Activated CD4-positive, alpha-beta memory T cell treated with anti-CD3 and anti-CD28 coated beads, Interleukin-2, amount 10 ng/mL, durations not matched to agents 7 days and 5 days (primary cell): ENCODE measurements at places on chromosomes 1 and 21. TPM values are rescaled to one million over a fixed set of nuclear protein-coding genes. Genes with fewer than 3 reads are reported as not detected.

GRCh38 chr1:67020304-67020703, 33.6 kb downstream of the SLC35D1 start:
- H3K4me1 ChIP-seq: no peaks in the 10 kb centered on the region
- H3K4me3 ChIP-seq: no peak overlapping the region
- H3K27me3 ChIP-seq: no peaks in the 10 kb centered on the region
- no peak overlapping the region for H3K27ac ChIP-seq

DNA sequence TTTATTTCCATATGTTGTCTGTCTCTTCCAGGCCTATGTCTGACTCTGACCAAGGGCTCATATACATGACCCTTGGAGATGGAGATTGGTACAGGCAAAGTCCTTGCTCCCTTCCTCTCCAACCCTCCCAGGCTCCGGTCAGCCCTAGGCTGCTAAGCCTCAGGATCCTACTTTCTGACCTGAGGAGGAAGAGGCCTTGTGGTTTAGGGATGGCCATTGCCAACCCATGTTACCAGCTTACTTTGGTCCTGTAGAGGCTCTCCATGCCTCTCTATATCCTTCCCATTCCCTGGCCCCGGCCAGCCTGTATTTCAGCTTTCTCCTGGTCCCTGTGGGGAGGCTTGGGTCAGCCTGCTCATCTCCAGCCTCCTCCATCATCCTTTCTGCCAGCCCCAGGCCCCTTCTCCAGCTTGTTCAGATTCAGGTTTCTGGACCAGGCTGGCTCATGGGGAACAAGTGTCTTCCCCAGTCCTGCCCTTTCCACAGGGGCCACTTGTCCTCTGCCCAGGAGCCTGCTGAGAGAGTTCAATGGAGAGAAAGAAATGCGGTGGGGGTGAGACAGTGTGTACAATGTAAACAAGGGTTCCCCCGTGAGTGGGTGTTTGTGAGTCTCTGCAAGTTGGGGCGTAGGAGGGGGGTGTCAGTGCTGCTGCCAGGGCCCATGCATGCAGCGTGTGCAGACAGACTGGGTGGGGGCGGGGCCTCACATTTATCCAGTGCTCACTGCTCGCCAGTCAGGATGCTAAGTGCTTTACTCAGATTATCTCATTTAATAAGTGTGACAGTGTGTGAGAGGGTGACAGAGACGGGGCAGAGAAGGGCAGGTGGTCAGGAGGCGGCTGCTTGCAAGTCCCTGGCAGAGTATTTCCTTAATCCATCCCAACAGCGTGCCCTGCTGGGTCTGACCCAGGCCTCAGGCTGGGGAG, 31.3 kb upstream of the FOXO6 start:
- no peak overlapping the region for H3K4me3 ChIP-seq
- peaks cover 3% of the 10 kb centered on the region for H3K27me3 ChIP-seq
- H3K4me1 ChIP-seq: peaks cover 9% of the 10 kb centered on the region
- no peak for DNase-seq
- no peaks in the 10 kb centered on the region for H3K36me3 ChIP-seq
- H3K27ac ChIP-seq: no peak overlapping the region

DNA sequence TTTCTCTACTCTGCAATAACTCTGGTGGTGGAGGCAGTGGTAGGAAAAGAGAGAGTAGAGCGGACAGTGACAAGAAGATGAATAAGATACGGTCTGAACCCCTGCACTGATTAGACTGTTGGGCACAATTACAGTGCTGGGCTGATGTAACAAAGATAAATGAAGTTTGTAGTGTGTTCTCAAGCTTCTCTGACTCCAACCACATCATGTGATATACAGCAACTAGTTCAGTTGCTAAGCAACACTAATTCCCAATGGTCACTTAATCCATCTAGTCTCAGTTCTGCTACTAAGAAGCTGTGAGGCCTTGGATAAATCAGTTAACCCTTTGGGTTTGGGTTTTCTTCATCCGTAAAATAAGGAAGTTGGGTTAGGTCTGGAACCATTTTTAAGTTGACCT, 17.3 kb downstream of the DDR2 start:
- no peaks in the 10 kb centered on the region for H3K36me3 ChIP-seq
- H3K27ac ChIP-seq: no peak overlapping the region
- no peak for DNase-seq
- peaks cover 10% of the 10 kb centered on the region for H3K27me3 ChIP-seq
- no peaks in the 10 kb centered on the region for H3K4me1 ChIP-seq

DNA sequence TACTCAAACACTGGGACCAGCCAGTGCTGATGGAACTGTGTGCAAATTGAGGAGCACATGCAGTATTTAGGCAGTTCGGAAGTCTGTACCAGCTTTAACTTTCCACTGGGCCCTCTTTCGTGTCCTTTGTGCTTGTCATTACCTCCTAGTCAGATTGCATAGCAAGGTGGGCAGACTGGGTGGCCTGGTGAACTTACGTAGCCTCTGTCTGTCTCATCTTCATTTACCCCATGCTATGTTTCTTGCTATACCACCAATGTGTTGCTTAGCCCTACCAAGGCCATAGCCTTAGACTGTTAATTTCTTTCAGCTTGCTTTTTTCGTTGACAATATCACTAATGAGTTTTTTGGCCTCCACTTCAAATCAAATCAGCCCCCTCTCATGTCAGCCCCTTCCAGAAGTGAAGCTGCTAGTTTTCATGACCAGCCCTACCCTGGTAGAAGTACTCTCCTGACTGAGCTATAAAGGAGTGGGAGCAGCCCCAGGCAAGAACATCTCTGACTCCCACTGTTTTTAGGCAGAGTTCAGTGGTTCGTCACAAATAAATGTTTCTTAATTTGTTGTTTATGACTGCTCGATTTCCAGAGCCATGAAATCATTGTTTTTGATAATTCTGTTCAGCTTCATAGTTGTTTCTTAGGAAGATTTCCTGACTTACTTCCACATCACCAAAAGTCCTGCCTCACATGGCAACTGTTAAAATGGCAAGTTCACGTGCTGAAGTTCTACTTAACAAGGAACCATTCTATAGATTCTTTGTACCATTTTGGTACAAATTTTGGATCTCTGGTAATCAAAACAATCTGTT, 19.3 kb downstream of the PRKACB start:
- H3K36me3 ChIP-seq: peaks cover 21% of the 10 kb centered on the region
- peaks cover 36% of the 10 kb centered on the region for H3K4me1 ChIP-seq
- DNase-seq: no peak
- H3K27me3 ChIP-seq: no peaks in the 10 kb centered on the region
- no peak overlapping the region for H3K4me3 ChIP-seq

GRCh38 chr1:158719664-158720063, 856 bp downstream of the OR6K3 start:
- no peaks in the 10 kb centered on the region for H3K36me3 ChIP-seq
- H3K4me3 ChIP-seq: no peak overlapping the region
- no peak for DNase-seq

- H3K27me3 ChIP-seq: no peaks in the 10 kb centered on the region
- no peaks in the 10 kb centered on the region for H3K4me1 ChIP-seq
- H3K4me3 ChIP-seq: no peak overlapping the region
Measured at GRCh38 chr1:167924543-167925231, 10.8 kb upstream of the ADCY10 start.

GRCh38 chr1:18955441-18956192, 859 bp downstream of the IFFO2 start:
- H3K4me3 ChIP-seq: peak overlapping the region; percentile 83
- peaks cover 66% of the 10 kb centered on the region for H3K4me1 ChIP-seq

DNA sequence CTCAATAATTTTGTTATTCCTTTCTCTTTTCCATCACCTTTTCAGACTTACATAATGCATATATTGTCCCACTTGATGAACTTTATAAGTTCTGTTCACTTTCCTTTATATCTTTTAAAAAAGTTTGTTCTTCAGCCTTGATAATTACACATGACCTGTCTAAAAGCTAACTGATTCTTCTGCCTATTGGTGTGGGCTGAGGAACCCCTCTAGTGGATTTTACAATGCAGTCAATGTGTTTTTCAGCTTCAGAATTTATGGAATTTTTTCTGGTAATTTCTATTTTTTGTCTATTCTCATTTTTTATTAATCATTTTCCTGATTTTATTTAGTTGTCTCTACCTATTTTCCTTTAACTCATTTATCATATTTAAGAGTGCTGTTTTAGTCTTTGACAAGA, 7.5 kb downstream of the MNDA start:
- no peak overlapping the region for H3K27ac ChIP-seq
- no peaks in the 10 kb centered on the region for H3K36me3 ChIP-seq
- DNase-seq: no peak

DNA sequence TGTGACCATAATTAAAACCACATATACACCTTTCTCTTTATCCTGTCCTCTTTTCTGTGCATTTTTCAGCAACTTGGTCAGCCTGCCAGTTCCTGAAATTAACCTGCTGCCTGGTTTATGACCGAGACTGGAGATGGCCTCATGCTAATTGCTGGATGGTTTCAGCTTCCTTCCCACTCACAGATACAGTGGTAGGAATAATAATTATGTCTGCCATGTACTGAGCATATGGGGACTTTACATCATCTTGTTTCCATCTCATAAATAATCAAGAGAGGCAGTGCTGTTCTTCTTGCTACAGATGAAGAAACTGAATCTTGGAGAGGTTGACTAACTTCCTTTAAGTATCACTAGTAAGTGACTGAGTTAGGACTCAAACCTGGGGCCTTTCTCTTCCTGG, 148.2 kb downstream of the NOS1AP start:
- H3K36me3 ChIP-seq: no peaks in the 10 kb centered on the region
- H3K27ac ChIP-seq: no peak overlapping the region
- no peak for DNase-seq

DNA sequence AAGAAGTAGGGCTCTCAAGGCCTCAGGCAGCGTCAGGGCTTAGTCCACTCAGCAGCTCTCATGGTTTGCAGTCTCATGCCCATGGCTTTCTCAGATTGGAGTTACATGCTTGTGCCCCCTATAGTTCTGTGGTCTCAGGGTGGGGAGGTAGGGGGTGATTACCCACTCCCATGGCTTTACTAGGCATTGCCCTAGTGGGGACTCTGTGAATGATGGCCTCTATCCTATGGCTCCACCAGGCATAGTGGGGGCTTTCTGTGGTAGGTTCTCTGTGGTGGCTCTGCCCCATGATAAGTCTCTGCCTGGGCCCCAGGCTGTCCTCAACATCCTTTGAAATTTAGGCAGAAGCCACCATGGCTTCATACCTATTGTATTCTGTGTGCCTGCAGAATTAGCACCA, 48.9 kb downstream of the MSH4 start:
- no peaks in the 10 kb centered on the region for H3K4me1 ChIP-seq
- no peak overlapping the region for H3K27ac ChIP-seq
- DNase-seq: no peak
- H3K36me3 ChIP-seq: no peaks in the 10 kb centered on the region

DNA sequence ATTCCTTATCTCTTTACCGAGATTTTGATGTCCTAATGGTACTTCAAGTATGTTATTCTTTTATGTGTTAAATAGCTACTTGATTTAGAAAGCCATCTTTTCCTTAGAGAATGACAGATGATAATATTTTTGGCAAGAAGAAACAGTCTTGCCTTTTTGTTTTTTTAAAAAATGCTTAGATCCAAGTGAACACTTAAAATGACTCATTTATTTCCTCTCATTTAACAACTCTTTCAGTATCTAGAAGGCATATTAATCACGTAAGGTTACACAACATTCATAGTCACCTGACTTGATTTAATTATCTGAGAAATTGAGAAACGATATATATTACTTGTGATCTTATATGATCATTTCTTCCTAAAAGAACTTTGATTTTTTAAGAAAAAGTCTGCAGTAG, 52.4 kb downstream of the SUCO start:
- peaks cover 25% of the 10 kb centered on the region for H3K4me1 ChIP-seq
- no peak overlapping the region for H3K27ac ChIP-seq
- no peak overlapping the region for H3K4me3 ChIP-seq

- H3K27me3 ChIP-seq: peaks cover 2% of the 10 kb centered on the region
- H3K4me1 ChIP-seq: no peaks in the 10 kb centered on the region
- DNase-seq: peak; percentile 62
- no peak overlapping the region for H3K4me3 ChIP-seq
- no peak overlapping the region for H3K27ac ChIP-seq
Measured at GRCh38 chr1:164786980-164787833, 228.2 kb downstream of the PBX1 start.

DNA sequence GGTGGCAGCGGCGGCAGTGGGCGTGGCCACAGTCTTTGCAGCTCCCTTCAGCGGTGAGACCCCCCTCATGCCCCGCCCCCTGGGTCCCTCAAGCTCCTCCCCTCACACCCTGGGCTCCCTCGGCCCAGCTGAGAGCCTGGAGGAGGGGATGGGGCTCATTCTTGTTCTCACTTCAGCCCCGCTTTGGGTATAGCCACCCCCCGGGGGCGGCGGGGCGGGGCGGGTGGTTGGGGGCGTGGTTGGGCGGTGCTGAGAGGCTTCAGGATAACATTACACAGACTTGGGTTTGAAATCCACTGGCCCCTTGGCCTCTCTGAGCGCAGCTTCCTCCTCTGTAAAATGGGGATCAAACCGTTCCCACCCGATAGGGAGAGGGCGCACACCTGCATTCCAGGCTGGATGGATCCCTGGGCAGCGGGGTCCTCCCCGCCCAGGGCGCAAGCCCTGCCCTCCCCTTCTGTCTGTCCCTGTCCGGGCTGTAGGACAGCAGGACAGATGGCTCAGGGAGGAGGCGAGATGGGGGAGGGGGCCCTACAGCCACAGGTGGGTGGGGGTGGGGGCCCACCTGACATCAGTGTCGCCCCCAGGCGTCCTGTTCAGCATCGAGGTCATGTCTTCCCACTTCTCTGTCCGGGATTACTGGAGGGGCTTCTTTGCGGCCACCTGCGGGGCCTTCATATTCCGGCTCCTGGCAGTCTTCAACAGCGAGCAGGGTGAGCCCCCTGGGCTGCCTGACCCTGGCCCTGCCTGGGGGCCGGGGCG, 5.1 kb downstream of the CLCNKA start:
- H3K27ac ChIP-seq: no peak overlapping the region
- no peak overlapping the region for H3K4me3 ChIP-seq
- no peak for DNase-seq
- no peaks in the 10 kb centered on the region for H3K4me1 ChIP-seq

Gene CRP
- not detected for total RNA-seq

Gene SLAMF8
- total RNA-seq: 0.15 TPM

Gene PADI1
- not detected for total RNA-seq

Gene SLFNL1
- 0.33 TPM for total RNA-seq

Gene CCDC27
- total RNA-seq: not detected

Gene GPR137B
- total RNA-seq: 9.5 TPM

Gene C4BPA
- not detected for total RNA-seq

Gene RGS13
- total RNA-seq: not detected
